ENCODE measurements at places on chromosomes 13 and 19.

DNA sequence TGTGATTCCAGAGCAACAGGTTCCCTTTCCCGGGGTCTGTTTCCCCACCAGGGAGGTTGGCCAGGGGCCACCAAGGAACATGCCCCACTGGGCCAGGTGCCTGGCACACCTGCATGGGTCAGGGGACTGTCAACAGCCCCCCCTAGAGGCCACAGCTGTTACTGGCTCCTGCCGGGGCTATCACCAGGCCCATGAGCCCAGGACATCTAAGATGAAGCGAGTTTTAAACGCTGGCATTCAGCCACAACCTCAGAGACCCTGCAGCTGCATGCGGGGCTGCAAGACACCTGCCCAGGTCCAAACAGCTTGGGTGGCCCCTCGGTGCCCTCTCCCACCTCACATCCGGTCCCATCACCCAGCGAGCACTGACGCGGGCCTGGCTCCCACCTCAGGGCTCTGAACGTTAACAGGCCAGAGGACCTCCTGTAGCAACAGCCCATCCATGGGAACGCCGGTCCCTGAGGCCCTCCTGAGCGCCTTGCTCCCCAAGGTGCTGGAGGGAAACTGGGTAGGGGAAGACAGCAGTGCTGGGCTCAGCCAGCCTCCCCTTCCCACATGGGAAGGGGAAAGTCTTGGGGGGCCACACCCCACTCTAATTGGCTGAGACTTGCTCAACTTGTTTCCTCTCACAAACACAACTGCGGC, 12.0 kb downstream of the KHSRP start:
- peak; percentile 41 for DNase-seq

- DNase-seq = no peak
These were observed 262.2 kb downstream of the KLF5 start for GRCh38 chr13:73321043-73321442.

GRCh38 chr19:56933014-56933705, 92.6 kb upstream of the PEG3 start:
- DNase-seq = no peak

DNA sequence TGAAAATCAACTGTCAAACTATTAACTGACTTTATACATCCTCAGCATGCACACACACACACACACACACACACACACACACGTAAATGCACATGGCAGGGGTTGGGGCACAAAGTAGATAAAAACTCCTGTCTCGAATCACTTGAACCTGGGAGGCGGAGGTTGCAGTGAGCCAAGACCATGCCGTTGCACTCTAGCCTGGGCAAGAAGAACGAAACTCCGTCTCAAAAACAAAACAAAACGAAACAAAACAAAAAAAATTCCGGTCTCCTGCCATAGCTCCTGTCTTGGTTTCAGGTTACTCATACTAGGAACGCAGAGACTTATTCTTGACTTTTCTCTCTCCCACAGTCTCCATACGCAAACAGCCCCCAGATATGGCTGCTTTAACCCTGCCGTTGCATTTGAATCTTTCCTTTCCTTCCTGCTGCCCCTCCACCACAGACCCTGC, 148.9 kb downstream of the SHISA2 start:
- DNase-seq = no peak

DNA sequence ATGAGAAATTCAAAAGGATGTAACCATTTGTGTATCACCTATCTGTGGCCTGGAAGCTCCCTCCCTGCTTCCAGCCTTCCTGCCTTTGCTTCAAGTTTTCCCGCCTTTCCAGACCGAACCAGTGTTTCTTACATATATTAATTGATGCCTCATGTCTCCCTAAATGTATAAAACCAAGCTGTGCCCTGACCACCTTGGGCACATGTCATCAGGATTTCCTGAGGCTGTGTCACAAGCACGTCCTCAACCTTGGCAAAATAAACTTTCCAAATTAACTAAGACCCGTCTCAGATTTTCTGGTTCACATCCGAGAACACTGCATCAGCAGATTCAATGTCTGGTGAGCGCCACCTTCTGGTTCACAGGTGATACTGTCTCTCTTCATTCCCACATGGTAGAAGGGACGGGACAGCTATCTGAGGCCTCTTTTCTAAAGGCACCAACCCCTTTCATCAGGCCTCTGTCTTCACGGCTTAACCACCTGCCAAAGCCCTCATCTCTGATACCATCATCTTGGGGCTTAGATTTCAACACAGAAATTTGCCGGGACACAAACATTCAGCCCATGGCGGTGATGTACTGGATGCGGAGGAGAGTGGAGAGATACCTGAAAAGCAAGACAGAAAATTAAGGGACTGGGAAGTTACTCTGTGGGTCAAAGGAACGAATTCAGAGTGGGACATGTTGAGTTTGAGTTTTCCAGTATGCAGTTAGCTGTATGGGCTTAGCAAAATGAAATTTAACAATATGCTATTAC, 58.7 kb upstream of the PABPC3 start:
- DNase-seq = no peak

DNA sequence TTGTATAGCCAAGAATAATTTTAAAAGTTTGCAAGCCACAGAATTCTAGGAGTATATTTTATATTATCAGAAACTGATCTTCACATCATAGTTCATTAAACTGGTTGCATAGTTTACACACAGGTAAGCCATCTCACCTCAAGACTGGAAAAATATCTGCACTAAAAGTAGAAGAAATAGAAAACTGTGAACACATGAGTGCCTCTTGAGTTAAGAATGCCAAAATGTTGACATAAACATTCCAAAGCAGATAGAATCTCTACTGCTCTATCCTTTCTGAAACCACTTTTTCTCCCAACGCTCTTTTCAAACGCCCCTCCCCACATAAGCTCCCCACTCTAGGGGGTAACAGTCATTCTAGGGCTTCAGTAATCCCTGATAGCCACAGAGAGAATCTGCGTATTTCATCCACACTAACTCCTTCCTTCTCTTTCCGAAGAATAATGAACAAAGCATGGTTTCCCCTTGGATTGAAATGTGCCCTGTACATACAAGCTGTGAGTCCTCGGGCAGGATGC, 201.5 kb downstream of the IRS2 start:
- no peak for DNase-seq

DNA sequence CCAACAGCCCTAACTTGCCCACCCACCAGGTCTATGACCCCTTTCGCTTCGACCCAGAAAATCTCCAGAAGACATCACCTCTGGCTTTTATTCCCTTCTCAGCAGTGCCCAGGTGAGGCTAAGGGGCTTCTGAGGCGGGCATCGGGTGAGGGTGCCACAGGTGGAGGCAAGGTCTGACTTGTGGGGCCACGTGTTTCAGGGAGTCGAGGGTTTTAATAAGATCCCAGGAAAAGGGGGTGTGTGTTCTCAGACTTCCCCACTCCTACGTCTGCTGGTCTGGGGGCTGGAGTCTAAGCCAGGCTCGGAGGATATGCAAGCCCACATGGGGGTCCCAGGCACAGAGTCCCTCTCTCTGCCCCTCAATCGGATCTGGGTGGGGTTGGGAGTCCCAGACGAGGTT, 30.9 kb upstream of the CYP4F8 start:
- DNase-seq = no peak

DNA sequence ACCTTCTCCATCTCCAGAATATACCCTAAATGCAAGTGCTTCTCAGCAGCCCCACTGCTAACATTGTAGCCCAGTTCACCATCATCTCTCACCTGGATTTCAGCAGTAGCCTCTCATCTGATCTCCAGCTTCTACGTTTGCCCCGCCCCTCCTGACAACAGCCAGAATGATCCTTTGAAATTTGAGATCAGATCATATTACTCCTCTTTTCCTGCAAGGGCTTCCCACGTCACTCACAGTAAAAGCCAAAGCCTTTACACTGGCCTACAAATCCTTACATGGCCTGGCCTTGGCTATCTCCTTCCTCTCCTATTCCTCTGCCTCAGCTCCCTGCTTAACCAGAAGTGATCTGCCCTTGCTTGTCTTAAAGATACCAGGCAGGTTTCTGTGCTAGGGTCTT, 94.3 kb upstream of the NBEA start:
- DNase-seq = no peak

- DNase-seq = no peak
These were observed 1540.5 kb downstream of the UQCRFS1 start for GRCh38 chr19:27672309-27673047.

DNA sequence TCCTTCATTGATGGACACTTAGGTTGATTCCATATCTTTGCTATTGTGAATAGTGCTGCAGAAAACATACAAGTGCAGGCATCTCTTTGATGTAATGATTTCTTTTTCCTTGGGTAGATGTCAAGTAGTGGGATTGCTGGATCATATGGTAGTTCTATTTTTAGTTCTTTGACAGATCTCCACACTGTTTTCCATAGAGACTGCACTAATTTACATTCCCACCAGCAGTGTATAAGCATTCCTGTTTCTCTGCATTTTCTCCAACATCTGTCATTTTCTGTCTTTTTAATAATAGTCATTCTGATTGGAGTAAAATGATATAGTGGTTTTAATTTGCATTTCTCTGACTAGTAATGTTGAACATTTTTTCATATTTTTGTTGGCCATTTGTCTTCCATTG, 116.7 kb downstream of the LMO7 start:
- no peak for DNase-seq

- DNase-seq = no peak
These were observed 21.3 kb downstream of the MBD3L2B start for GRCh38 chr19:6999933-7000332.

DNA sequence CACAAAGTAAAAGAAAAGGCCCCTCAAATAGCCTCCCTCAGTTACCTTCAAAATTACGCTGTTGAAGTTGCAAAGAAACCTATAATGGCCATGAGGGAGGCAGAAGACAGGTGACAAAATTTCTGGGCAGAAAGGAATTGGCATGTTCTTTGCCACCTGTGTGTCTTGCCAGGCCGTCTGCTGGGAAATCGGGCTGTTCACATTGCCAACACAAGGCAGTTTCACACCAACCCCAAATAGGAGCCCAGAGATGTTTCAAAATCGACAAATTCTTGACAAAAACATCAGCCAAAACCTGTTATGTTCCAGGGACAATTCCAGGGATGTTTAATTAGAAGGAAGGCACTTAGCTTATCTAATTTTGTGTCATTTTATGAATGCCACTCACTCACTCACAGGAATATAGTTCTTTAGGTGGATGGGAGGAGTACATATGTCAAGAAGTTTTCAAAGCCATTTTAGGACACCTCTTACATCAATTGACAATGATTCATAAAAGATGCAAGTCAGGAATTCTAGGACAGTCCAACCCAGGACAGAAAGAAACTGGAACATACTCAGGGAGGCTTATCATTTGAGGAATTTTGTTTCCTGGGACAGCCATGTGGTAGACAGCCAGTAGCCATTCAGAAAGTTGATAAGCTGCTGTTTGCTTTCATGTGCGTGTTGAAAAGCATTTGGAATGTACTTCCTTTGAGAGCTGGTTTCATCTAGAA, 164.5 kb downstream of the RGCC start:
- DNase-seq = no peak

DNA sequence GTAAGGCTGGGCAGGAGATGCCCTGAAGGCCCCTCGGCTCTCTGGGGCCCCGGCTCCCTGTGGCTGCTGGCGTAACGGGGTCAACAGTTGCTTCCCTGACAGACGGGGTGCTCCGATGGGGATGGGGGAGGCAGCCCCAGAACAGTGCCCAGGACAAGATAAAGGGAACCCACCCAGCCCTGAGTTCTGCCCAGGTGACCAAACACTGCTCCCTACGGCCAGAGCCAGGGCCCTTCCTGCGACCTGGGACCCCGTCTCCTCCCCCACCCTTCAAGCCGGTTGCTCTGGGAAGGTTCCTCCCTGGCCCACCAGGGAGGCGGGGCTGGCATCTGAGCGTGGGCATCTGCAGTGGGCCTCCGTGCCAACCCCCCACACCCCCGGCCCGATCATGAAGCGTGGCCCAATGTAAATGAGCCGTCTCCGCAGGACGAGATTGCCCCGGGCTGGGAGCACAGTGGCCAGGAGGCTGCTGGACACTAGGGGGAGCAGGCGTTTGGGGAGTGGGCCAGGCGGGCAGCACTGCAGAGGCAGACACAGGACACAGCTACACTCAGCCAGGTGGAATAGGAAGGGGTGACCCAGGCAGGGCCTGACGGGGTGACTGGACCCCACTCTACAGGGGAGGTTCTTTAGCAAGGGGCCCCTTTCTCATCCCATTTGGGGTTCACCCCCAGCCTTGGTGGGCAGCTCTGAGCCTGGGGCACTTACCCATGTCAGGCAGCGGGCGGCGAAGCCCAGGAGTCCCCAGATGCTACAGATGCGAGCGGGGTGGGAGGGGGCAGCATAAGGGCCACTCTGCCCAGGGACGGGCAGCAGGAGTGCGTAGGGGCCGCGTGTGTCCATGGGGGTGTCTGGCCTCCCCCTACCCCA, 1.2 kb upstream of the NKPD1 start:
- no peak for DNase-seq

DNA sequence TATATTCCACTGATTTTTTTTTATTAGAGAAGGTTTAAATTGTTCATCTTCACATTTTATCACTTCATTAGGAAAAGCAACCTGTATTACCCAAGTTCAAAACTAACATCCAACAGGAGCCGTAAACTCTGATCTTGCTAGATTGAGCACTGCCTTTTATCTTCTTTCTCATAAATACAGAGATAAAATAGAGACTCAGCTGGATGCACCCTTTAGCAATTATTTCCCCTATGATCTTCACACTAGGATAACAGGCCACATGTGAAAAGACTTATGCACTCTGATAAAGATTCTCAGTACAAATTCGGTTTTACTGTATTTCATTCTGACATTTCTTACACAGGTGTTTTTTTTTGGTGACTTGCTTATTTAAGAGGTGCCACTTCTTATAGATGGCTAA, 2438.2 kb upstream of the PCDH20 start:
- no peak for DNase-seq

DNA sequence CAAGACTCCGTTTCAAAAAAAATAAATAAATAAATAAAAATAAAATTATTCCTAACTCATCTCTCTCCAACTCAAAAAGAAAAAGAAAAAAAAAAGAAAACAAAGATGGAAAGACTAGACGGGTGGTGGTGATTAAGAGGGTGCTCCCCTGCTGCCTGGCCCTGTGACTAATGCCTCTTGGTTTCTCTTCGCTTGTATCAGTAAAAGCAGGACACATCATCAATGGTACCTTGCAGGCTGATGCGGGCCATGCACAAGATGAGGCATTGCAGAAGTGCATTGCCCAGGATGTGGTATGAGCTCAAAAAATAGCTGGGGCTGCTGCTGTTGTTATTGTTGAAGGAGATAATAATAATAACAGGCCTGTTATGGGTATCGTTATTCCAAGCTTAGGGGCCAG, 14.6 kb downstream of the ACER1 start:
- DNase-seq = no peak

GRCh38 chr19:14350866-14351265, 30.4 kb upstream of the ADGRE5 start:
- no peak for DNase-seq

DNA sequence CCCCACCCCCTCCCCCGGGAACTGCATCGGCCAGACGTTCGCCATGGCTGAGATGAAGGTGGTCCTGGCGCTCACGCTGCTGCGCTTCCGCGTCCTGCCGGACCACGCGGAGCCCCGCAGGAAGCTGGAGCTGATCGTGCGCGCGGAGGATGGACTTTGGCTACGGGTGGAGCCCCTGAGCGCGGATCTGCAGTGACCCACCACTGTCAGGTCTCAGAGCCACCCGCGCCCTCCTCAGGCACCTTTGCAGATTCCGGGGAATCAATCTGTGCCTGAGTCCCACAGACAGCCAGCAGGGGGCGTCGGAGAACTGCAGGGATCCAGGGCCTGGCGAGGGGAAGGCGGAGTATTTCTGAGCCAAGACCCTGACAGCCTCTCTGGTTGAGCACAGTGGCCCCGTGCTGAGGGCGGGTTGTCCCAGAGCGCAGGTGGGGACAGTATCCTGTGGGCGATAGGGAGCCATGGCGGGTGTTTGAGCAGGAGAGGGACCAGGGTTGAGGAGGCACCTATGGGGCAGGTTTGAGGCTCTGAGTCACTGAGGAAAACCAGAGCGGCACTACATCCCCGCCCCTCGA, 30.4 kb upstream of the CYP4F8 start:
- peak; percentile 72 for DNase-seq

GRCh38 chr13:88623150-88623549, 952.0 kb downstream of the SLITRK5 start:
- no peak for DNase-seq

Data from CD4-positive, alpha-beta T cell treated with Interleukin-15 for 1 hour (primary cell).